ENCODE measurements at places on chromosomes 13 and 19.

GRCh38 chr19:40571831-40572495, 4.7 kb upstream of the SHKBP1 start:
- DNase-seq = no peak

DNA sequence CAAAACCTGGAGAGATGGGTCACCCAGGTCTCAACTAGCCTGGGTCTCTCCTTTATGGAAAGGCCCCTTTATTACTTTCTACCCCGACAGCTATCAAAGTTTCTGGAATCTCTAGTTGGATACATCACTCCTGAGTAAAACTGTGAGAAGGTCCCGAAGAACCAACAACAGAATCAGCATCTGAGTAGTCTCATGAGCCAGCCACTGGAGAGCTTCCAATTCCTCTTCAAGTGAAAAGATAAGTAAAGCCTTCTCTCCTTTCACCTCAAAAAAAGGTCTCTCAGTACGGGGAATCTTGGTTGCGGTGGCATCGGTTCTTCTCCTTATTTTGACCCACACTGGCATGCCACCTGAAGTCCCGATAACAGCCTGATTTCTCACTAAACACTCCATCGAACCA, at the start of gene ERVV-1:
ERVV-1 (plus strand) TSS at position 301 of the 400 bp plus-strand sequence. CDS start 170 bp downstream, outside the sequence.
- DNase-seq = no peak

- DNase-seq = no peak
Measured at GRCh38 chr19:45094707-45095106, 1.7 kb downstream of the PPP1R37 start.

GRCh38 chr19:49364083-49364737, 533 bp downstream of the DKKL1 start:
- no peak for DNase-seq

DNA sequence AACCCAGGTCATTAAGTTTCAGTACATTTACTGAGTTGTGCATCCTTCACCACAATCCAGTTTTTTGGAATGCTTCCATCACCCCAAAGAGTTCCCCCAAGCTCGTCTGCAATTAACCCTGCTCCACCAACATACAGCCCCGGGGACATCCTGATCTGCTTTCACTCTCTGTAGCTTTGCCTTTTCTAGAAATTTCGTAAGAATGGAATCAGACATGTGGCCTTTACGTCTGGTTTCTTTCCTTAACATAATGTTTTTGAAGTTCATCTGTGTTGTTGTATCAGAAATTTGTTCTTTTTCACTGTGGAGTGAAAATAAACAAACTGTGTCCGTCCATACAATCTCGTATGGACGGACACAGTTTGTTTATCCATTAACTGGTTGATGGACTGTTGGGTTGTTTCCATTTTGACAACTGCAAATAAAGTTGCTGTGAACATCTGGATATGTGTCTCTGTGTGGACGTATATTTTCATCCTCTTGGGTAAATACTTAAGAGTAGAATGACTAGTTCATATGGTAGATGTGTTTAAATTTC, 2.9 kb downstream of the KLHL26 start:
- no peak for DNase-seq

DNA sequence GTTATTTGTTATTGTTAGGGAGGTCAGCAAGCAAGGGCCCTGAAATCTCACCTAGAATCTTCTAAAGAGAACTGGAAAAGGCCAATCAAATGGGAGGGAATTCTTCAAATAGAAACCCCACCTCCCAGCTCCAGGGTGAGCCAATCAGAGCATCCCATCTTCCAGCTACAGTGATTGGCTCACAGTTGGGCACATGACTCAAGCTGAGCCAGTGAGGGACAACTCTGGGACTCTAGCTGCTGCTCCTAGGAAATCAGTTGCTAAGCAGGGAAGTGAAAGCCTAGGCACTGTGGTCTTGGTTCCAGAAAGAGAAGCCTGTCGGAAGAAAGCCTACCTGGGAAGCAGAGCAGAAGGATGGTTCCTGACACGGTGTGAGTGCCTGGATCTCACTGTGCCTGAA, 13.4 kb downstream of the TM6SF2 start:
- no peak for DNase-seq

DNA sequence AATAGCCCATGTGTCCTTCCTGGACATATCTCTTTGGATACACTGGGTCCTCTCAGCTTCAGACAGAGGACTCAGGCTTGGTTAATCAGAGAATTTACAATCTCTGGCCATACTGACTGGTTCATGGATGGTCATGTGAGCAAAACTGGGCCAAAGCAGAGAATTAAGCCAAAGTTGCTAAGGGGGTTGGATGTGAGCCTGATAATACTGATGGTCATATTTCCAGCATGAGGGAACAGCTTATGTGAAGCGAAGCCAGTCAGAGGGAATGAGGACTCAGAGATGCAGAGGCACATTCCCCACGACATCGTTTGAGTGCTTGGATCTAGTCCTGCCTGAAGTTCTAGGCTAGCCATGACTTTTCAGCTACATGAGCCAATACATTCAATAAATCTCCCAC, 22.0 kb upstream of the LRRC4B start:
- DNase-seq = no peak

GRCh38 chr13:45315520-45316167, 25.3 kb downstream of the TPT1 start:
- DNase-seq = no peak

GRCh38 chr19:29366757-29367156, 153.8 kb upstream of the UQCRFS1 start:
- no peak for DNase-seq

DNA sequence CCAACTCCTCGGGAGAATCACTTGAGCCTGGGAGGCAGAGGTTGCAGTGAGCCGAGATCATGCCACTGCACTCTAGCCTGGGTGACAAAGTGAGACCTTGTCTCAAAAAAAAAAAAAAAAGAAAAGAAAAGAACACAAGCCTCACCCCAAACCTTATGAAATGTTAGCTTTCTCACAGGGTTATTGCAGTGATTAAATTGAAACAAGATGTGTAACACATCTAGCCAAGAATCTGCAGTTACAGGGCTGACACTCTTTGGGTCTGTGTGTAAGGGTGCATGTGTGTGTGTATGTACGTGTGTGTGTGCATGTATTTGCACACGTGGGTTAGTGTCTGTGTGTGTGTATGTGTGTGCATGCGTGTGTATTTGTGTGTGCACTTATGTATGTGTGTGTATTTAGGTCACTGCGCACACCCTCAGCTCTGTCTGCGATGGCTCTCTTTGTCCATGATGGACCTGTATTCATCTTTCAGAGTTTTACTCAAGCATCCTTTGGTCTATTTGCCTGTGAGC, 336.3 kb downstream of the UQCRFS1 start:
- DNase-seq = no peak

- DNase-seq = peak; percentile 49
Measured at GRCh38 chr13:73702419-73703071, 431.7 kb downstream of the KLF12 start.

GRCh38 chr13:74978591-74978990, 503.4 kb downstream of the TBC1D4 start:
- DNase-seq = no peak

DNA sequence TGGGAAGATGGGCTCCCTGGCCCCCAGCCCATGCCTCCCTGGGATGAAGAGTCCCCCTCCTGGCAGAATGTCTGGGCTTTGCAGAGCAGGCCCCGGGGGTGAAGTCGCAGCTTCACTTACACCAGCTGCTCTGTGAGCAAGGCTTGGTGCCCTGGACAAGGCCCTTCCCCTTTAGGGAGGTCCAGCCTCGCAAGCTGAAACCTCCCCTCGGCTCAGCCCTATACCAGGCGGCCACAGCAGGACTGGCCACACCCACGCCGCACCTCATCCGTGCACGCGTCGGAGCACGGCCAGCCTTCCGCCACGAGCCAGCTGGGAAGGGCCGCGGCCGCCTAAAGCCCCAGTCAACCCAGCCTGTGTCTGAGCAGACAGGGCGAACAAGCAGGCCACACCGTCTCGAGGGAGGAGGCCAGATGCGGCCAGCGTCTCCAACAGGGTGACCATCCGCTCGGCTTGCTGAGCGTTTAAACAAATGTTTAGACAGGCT, 83.2 kb upstream of the MCF2L start:
- DNase-seq = no peak

- DNase-seq = no peak
Measured at GRCh38 chr13:70568571-70568970, 460.3 kb upstream of the KLHL1 start.

All from stimulated activated CD4-positive, alpha-beta T cell treated with anti-CD3 and anti-CD28 coated beads, Interleukin-2, amount 100 ng/mL, for 4 hours (primary cell).